ENCODE measurements at places on chromosomes 6 and 20. TPM values are rescaled to one million over a fixed set of nuclear protein-coding genes. Genes with fewer than 3 reads are reported as not detected.

GRCh38 chr6:31575952-31576685 lies 754 bp downstream of the TNF start:
- no peak for DNase-seq

- DNase-seq, result no peak
Observed at GRCh38 chr6:18186033-18186432, 30.8 kb downstream of the KDM1B start.

- DNase-seq, result peak; percentile 27
Observed at GRCh38 chr6:219641-220198, 72.6 kb upstream of the DUSP22 start.

The CPNE5 gene
- 0.71 TPM for total RNA-seq
